ENCODE measurements at places on chromosomes 7 and 10.

GRCh38 chr7:135944753-135945152 is 32.4 kb downstream of the MTPN start:
- DNase-seq = no peak

GRCh38 chr7:29234438-29234837 is 39.9 kb downstream of the CHN2 start:
- no peak for DNase-seq

- DNase-seq = no peak
Observed at GRCh38 chr7:126702242-126703016, 550.3 kb downstream of the GRM8 start.

- no peak for DNase-seq
Observed at GRCh38 chr7:449324-450019, 70.2 kb downstream of the PDGFA start.

DNA sequence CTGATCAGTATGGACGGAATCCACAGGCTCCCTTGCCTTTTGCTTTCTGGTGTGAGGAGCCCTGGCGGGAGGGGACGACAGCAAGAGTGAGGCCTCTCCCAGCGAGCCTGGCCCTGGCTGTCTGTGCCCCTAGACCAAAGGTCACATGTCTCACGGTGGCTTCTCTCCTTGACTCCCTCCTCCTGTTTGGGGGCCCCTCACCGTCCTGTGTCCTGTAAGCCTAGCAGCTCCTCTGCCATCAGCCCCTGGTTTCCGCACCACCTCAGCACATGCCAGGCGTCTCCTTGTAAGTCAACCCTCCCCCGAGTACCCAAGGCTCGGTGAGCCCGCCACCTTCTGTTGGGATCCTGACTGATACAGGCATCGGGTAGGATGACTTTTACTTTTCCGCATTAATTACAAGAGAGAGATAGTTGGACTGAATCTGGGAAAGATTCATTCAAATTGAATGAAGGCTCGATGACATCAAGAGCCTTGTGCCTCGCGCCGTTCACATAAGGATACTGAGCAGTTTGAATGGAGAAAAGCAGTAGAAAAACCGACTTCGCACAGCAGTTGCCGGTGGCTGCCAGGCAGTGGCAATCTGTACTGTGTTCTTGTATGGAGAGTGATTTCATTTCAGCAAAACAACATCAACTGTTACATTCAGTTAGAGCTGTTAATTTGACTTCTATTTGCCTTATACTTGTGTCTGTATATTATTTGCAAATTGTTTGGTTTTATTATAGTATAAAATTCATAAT is 119.8 kb downstream of the XRCC2 start:
- DNase-seq = no peak

DNA sequence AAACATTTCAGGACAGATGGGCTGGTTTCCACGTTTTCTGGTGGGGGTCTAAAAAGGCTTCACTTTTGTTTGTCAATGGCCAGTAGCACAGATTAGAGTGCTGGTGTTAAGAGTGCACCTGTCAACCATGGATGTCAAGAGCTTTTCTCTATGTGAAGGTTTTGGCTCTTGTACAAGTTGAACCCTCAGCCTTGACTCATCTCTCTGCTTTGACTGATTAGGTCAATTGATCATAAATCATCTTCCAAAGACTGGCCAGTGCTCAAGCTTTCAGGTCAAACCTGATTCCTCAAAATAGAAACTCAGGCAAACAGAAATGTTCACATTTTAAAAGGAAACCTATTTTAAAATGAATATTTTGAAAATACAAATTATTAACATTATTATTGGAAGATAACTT is 59.6 kb upstream of the SP4 start:
- DNase-seq = no peak

DNA sequence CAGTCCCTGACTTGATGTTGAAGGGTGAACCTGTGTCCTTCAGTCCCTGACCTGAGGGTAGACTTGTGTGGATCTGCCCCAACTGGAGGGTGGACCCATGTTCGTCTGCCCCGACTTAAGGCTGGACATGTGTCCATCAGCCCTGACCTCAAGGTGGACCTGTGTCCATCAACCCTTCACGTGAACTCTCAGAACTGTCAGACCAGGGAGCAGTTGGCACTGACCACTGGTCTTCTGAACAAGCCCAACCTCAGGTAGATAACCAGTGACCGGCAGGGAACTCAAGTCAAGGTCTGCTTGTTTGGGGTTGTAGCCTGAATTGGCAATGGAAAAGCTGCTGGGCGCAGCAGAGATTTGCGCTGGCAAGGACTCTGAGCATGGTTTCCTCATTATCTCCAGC is 96.5 kb downstream of the ADCY1 start:
- DNase-seq = no peak

DNA sequence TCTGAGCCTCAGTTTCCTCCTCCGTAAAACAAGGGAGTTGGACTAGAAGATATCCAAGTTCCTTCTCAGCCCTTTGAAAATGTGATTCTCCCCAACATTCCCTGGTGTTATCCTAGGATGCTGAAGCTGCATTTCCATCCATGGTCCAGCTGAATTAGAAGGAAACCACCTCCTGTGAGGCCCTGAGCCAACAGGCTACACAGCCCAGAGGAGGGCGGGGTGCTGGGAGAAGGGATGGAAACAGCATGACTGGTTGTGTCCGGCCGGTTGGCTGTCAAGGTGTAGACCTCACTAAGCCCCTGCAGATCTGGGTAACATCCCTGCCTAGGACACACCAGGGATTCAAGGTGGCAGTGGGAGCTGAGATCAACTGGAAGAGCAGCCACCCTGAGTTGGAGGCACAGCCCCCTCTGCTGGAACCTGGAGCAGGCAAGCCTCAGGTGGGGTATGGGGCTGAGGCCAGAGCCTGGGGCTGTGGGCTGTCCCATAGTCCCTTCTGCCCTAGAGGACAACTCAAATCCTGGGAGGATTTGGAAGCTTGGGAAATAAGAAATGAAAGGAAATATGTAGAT is 72.0 kb downstream of the PAX2 start:
- DNase-seq = no peak
